ENCODE measurements at places on chromosomes 16 and 17.

GRCh38 chr17:67238991-67239390 is 6.0 kb downstream of the HELZ start:
- no peak for DNase-seq

DNA sequence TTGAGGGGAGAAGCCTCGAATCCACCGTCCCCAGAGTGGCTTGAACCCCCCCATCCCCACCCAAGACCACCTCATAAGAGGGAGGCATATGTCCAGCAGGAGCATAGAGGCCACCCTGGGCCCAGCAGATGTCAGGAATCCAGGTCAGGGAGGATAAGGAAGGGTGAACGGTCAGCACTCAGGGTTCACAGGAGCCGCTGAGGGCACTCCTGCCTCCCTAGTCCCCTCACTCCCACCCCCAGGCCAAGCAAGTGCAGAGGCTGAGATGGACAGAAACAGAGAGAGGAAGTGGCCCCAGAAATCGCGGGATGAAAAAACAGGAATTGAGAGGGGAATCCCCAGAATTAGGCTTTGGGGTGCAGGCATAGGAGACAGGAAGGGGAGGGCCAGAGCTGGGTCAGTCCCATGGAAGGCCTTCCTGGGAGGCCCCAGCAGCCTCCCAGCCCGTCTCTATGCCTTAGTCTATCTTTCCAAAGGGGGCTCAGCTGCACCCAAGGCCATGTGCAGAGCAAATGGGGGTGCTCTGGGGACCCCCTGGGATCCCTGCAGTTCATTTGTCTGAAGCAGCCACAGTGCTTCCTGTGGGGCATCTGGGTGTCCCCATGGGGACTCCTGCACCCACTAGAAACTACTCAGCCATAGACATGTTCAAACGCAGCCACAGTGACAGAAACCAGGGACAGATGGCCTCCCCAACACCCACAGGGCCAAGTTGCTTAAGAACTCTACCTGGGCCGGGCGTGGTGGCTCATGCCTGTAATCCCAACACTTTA is 1.7 kb downstream of the CMTM3 start:
- DNase-seq = peak; percentile 57

DNA sequence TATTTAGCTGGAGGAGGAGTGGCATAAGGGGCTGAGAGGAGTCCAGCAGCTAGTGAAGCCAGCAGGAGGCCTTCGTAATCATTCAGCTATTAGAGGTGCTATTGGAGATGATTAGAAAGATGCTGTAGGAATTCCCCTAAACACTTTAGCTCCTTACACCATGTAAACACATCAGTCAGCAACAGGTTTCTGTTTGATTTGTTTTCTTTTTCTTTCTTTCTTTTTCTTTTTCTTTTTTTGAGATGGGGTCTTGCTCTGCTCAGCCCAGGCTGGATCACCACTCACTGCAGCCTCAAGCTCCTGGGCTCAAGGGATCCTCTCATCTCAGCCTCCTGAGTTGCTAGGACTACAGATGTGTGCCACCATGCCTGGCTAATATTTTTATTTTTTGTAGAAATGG is 10.6 kb upstream of the SEPHS2 start:
- DNase-seq = no peak

DNA sequence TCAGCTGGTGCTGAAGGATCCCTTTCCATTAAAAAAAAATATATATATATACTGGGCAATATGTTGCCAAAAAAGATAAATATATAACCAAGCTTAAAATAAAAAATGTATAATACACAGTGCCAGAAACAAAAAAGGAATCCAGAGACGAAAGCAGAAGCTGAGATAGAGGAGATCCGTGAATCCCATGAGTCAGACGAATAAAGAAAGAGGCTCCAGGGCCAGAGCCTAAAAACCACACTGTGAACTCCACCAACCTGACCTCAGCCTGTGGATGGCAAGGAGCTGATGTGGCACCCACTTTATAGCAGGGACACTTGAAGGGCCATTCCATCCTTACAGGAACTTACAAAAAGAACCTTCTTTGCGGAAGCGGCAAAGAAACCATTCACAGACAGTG is 34.8 kb downstream of the PITPNM3 start:
- no peak for DNase-seq

DNA sequence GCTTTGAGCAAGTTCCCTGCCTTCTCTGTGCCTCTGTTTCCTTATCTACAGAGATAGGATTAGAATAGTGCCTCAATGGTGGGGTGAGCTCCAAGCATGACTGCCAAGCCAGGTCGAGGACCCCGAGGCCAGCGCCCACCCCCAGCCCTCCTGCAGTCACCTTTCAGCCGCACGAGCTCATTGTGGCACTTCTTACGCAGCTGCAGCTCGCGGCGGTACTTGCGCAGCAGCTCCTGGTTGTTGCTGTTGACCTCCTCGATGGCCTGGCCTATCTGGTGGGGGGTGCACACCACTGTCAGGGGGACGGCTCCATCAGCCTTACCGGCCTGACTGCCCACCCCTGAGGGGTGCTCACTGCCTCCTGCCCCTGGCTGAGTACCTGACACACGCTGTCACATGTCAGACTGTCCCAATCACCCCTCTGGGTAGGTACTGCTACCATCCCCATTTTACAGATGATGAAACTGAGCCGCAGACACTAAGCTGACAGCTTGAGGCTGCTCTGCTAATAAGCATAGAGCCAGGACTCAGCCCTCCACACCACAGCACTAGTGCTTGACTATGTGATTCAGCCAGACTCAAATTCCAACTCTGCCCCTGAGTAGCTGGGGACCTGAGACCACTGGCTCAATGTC is 31.3 kb downstream of the KATNB1 start:
- no peak for DNase-seq

- no peak for DNase-seq
These were observed 120.2 kb upstream of the XYLT1 start for GRCh38 chr16:17590711-17591654.

DNA sequence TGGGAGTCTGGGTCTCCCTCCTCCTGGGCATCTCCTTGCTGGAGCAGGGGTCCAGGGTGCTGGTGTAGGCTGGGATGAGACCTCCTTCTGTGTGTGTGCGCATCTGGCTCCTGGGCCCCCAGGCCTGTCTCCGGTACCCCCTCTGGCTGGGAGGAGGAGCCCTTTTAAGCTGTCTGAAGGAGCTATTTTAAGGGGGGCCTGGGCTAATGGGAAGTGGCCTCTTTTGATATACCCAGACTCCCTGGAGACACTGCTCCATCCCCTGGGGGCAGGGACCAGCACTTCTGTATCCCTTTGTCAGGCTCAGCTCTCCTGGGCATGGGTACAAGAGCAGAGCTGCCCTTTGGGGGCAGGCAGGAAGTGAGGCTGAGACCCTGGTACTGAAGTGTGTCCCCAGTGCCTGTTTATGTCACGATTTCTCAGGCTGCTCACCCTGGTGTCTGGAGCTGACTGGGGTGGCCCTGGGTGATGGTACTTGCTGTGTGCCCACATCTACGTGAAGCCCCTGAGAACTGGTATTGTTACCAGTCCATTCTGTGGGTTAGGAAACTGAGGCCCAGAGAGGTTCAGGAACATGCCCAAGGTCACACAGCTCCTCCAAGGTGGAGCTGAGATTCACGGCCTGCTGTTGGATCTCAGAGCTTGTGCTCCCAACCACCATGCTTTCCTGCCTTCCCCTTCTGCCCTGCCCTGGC is 6.5 kb downstream of the ADCY7 start:
- DNase-seq = no peak

GRCh38 chr16:23838485-23839142 is 2.8 kb downstream of the PRKCB start:
- no peak for DNase-seq

GRCh38 chr17:81438688-81439087 is 43.4 kb downstream of the BAHCC1 start:
- DNase-seq = no peak

Measured in GM19239 (cell line).